ENCODE measurements at places on chromosomes 4 and X. TPM values are rescaled to one million over a fixed set of nuclear protein-coding genes. Genes with fewer than 3 reads are reported as not detected.
A peak's percentile ranks its signal among the peaks of the same experiment; 100 is the strongest.

DNA sequence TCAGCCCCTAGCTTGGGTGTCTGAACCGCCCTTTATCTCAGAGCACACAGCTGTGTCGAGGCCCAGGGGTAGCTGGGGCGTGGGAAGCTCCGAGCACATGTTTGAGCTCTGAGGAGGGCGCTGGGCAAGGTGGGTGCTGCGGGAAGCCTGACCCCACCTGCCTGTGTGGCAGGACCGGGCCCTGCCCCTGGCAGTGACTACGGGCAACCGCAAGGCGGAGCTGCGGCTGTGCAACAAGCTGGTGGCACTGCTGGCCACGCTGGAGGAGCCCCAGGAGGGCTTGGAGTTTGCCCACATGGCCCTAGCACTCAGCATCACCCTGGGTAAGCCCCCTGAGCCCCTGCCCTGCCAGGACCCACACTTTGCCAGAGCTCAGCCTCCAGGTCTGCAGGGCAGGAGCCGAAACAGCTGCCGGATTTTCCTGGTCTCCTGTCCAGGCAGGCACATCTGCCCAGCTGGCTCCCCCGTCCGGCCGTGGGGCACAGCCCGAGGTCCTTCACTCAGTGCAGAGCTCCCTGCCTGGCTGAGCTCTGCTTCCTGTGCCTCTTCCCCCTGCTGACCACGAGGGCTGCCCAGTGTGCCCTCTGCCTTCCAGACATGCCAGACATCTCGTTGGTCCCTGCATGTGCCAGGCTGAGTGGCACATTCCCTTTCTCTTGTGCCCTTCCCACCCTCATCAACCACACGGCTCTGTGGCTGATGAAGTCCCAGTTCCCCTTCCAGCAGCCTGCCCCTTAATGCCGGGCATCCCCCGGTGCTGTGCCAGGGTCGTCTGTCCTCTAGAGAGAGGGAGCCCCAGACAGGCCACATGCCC lies 33.2 kb upstream of the HTRA3 start:
- H3K36me3 ChIP-seq: peaks cover 11% of the 10 kb centered on the region
- H3K27me3 ChIP-seq: no peaks in the 10 kb centered on the region
- no peak overlapping the region for H3K27ac ChIP-seq

GRCh38 chr4:160299608-160300007 lies 1196.7 kb downstream of the RAPGEF2 start:
- no peak overlapping the region for H3K27ac ChIP-seq
- H3K4me1 ChIP-seq: no peaks in the 10 kb centered on the region
- H3K27me3 ChIP-seq: no peaks in the 10 kb centered on the region
- no peak for DNase-seq
- no peaks in the 10 kb centered on the region for H3K36me3 ChIP-seq
- H3K4me3 ChIP-seq: no peak overlapping the region

DNA sequence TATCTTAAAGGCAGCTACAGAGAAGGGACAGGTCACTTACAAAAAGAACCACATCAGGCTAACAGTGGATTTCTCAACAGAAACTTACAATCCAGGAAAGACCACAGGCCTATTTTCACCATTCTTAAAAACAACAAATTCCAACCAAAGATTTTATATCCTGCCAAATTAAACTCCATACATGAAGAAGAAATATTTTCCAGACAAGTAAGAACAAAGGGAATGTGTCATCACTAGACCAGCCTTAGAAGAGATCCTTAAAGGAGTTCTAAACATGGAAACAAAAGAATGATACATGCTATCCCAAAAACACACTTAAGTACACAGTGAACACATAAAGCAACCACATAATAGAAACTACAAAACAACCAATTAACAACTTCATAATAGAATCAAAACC lies 105.6 kb downstream of the ANXA10 start:
- H3K4me1 ChIP-seq: no peaks in the 10 kb centered on the region
- DNase-seq: no peak
- H3K27me3 ChIP-seq: no peaks in the 10 kb centered on the region
- H3K36me3 ChIP-seq: no peaks in the 10 kb centered on the region
- H3K27ac ChIP-seq: no peak overlapping the region

- no peaks in the 10 kb centered on the region for H3K27me3 ChIP-seq
- H3K4me1 ChIP-seq: peaks cover 10% of the 10 kb centered on the region
- peak overlapping the region; percentile 90 for H3K27ac ChIP-seq
- H3K36me3 ChIP-seq: peaks cover 4% of the 10 kb centered on the region
Observed at GRCh38 chr4:165326831-165327210, 648 bp upstream of the MSMO1 start.

DNA sequence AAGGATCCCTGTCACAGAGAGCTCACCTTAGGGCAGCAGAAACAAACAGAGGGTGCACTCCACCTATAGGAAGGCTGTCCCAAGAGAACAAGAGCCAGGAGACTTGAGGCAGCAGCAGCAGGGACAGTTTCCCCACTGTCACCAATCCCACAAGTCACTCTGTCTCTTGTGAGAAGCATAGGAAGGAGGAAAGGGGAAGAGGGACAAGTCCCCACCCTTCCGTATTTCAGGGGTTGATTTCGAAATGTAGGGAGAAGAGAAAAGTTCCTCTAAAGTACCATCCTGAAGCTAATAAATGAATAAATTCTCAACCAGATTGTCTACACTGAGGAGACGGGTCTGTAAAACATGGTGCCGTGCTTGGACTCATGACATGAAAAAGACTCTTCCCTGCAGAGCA lies 9.5 kb upstream of the TLR8 start:
- H3K4me1 ChIP-seq: no peaks in the 10 kb centered on the region
- H3K4me3 ChIP-seq: no peak overlapping the region
- peaks cover 22% of the 10 kb centered on the region for H3K27me3 ChIP-seq
- no peak for DNase-seq
- no peaks in the 10 kb centered on the region for H3K36me3 ChIP-seq
- no peak overlapping the region for H3K27ac ChIP-seq

- DNase-seq: peak; percentile 15
- no peak overlapping the region for H3K4me3 ChIP-seq
- H3K4me1 ChIP-seq: no peaks in the 10 kb centered on the region
Observed at GRCh38 chr4:32574803-32575202, 1854.6 kb downstream of the PCDH7 start.

DNA sequence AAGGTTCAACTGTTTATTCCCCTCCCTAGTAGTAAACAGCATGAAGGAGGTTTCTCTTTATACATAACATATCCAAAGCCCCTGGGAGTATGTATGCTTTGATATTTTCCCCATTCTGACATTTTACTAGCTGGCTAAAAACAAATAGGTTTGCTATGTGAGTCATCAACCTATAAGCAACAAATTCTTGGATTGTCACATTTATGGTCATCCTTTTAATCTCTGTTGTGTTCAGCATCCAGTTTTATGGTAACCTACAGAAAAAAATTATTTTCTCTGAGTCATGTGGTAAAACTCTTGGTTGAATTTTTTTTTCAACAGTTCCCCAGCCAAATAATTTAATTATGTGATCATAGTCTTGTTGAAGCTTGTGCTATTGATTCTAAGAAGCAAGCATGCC lies 734.1 kb downstream of the ADGRL3 start:
- H3K4me1 ChIP-seq: no peaks in the 10 kb centered on the region
- no peak overlapping the region for H3K27ac ChIP-seq
- H3K27me3 ChIP-seq: no peaks in the 10 kb centered on the region
- no peak overlapping the region for H3K4me3 ChIP-seq

DNA sequence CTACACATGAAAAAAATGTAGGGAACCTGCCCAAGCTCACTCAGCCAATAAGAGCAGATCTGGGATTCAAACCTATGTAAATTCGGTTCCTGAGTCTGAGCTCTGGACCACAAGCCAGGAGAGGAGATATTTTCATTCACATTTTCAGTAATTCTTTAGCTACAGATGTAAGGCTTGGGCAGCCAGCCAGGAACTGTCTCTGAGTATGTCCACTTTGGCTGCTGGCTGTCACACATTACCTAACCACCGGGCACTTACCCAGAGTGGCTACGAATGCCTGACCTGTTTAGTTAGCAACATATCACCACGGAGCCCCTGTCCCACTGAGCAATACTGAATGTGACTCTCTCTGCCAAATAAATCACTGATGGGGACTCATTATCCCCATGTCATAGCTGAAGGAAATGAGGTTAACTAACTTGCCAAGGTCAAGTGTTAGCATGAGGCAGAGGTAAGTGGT lies 15.3 kb downstream of the USP46 start:
- peak; percentile 79 for DNase-seq
- H3K36me3 ChIP-seq: peaks cover under 1% of the 10 kb centered on the region
- H3K4me1 ChIP-seq: peaks cover 10% of the 10 kb centered on the region
- H3K27me3 ChIP-seq: no peaks in the 10 kb centered on the region
- no peak overlapping the region for H3K4me3 ChIP-seq

DNA sequence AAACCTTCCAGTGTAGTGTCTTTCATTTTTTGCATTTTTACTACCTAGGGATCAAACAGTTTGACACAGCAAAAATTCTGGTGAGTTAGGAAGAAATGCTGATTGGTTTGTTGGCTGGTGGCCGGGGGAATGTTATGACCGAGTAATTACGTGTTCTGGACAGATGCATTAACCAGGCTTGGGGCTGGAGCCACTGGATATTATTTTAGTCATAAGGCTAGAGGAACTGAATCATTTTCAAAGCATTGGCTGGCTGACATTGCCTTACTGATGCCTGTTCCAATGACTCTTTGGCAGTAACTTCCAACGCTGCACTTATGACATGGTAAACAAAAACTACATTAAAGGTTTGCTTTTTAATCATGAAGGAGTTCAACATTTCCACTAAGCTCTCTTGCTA lies 84.6 kb downstream of the FBXO8 start:
- no peak overlapping the region for H3K27ac ChIP-seq
- no peaks in the 10 kb centered on the region for H3K36me3 ChIP-seq
- H3K27me3 ChIP-seq: peaks cover 5% of the 10 kb centered on the region
- no peaks in the 10 kb centered on the region for H3K4me1 ChIP-seq
- H3K4me3 ChIP-seq: no peak overlapping the region

TBX22 gene
- total RNA-seq: not detected

PRDM8 gene
- total RNA-seq: 4.7 TPM

RAB40A gene
- 0.35 TPM for total RNA-seq

LPAR4 gene
- total RNA-seq: 21.0 TPM

CLDN22 gene
- not detected for total RNA-seq

Measured in muscle of leg (tissue), 16 donors.